ENCODE measurements at places on chromosomes 7 and 10.

DNA sequence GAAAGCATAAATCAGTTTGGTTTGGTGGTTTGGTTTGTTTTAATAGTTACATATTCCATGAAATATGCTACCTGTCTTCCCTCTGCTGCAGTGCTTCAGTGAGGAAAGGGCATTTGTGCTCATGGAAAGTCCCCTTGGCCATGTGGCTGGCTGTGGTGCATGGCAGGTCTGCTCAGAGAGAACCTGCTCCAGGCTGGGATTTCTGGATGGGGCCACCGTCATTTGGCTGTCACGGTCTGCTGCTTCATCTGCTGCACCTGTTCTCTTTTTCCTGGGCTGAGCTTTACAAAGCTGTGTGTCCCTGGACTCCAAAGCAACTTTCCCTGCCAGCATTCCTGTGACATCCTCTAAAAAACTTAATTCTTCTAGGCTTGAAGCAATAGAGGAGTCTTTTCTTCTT is 8.9 kb downstream of the CDK14 start:
- peak; percentile 83 for DNase-seq

DNA sequence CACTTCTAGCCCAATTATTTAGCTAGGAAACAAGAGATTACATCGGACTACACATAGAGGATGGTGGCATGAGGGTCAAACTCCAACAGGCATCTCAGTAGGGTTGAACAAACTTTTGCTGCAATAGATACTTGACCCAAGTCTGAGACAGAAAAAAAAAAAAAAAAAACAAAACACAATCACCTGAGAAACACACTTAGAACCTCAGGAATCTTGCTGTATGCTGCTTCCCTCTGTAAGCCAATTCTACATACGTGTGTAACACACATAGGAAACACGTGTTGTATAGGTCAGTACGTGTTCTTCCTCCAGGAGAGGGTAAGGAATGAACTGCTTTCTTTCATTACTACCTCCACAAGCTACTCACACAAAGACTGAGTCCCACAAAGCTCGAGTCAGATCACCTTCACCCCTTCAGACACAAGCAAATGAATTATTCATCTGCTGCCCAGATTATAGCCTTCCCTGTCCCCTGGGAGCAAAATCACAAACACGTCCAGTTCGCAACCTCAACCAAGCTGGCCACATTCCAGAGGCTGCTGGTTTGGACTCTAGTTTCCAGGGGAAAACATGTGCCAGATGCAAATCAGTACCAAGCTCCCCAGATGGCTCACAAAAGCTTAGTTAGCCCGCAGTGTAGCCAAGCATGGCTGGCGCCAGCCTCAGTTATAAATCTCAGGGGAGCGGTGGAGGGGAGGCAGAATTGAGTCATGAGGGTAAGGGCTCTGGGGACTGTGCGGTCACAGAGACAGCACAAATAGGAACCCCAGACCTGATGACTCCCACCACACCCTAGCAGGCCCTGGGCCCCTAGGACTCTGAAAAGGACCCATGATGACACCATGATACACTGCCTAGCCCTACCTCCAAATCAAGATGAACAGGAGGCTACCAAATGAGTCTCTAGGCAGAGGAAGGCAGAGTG is 15.1 kb downstream of the PSAP start:
- DNase-seq, result no peak

DNA sequence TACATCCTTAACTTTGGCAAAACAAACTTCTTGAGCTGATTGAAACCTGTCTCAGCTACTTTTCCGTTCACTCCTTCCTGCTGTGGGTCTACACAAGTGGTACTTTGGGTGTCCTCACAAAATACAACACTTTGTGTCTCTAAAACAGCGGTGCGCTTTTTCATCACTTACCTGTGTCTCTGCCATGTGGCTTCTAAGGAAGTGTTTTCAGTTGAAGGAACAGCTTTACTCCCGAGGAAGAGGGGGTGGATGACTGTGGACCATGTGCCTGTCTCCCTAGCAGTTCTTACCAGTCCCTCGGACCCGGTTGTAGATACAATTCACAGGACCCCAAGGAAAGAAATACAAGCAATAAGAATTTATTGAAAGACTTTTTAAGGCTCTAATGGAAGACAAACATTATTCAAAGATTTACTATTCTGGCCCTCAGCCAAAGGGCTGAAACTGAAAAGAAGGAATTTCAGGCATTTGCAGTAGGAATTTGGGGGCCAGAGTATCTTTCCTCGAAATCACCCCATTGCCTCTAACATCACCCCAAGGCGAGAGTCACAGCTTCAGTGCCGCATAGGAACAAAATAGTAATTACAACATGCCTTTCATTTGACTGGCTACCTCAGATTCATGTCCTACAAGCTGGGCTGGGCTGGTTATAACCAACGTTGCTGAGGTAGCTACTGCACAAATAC is 246.3 kb downstream of the ACTR3B start:
- no peak for DNase-seq

- peak; percentile 8 for DNase-seq
Observed at GRCh38 chr10:43409385-43410109, 561 bp upstream of the HNRNPF start.

DNA sequence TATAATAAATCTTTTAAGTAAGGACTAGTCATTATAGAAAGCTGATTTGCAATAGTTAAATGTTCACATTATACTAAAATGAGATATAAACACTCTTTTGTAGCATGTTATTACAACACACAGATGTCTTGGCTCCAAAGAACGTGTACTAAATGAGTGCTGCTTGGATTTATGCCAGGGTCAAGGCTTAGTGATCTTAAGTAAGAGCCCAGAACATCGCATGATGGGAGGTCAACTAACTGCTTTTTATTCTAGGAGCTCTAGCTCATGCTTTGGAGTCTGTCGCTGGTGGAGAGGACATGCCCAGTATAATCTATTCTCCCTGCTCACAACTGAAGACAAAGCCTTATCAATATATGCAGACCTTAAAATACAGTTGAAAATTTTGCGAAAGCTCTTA is 315.1 kb downstream of the BBS9 start:
- no peak for DNase-seq

GRCh38 chr10:31194986-31195385 is 124.0 kb upstream of the ZEB1 start:
- DNase-seq, result no peak

GRCh38 chr7:121521711-121522400 is 125.7 kb upstream of the FAM3C start:
- DNase-seq, result no peak

- DNase-seq, result no peak
Observed at GRCh38 chr10:44881649-44882048, 29.5 kb upstream of the TMEM72 start.

DNA sequence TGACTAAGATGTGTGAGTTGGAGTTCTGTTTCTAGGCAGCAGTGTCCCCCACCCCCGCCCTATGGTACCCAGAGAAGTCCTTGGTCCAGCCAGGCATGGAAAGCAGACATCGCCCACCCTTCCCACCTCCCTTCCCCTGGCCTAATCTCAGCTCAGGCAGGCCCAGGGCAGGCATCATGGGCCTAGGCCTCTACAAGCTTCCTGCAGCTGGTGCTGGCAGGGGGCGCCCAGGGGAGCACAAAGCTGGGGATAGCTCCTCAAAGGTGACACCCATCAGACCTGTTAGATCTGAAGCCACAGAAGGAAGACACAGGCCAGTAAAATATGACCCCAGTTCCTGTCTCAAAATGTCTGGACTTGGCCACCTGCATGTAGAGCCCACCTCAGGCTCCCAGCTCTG is 18.9 kb upstream of the UNC5B start:
- no peak for DNase-seq

- DNase-seq, result no peak
Observed at GRCh38 chr7:116500078-116500853, 728 bp downstream of the CAV2 start.

DNA sequence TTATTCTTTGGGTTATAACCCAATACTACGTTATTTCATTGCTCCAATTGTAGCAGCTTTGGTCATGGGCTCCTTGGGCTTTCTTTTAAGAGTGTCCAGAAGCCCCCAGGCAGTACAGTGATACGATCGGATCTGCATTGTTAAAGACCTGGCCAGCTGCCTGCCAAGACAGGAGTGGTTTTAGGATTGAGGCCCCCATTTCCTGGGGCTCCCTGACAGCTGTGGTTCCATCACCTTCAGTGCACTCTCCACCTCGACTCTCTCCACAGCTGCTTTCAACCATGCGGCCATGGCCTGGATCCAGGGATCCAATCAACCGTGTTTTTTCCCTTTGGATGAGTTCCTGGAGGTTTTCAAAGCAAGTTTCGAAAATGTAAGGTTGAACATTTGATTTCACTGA is 123.4 kb upstream of the BTBD16 start:
- no peak for DNase-seq

DNA sequence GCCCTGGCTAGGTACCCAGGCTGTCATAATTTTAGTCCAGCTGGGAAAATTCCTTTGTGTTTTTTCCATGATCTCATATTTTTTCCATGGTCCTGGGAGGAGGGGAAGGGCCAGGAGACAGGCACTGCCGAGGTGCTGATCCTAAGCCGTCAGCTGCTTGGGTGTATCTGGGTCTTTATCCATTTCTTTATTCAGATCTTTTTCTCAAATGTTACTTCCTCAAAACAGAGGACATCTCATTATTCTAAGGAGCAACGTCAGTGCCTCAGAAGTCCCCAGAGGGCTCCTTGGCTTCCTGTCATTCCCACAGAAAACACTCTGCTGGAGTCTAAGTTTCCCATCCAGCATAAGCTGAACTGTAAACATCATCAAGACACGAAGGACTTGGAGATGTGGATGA is 2.8 kb upstream of the OR6V1 start:
- DNase-seq, result no peak

DNA sequence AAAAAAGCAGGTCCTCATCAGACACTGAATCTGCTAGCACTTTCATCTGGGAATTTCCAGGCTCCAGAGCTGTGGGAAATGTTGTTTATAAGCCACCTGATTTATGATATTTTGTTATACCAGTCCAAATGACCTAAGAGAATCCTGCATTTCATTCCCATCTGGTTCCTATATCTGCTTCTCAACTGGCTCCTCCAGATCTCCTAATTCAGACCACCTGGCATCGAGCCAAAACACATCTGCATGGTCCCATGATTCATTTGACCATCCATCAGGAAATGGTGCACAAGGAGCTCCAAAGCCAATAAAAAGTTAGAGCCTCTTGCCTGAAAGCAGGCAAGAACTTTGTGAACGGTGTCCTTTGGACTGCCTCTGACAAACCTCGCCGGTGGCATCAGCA is 108.9 kb downstream of the IPMK start:
- no peak for DNase-seq

- no peak for DNase-seq
Observed at GRCh38 chr7:117067340-117067739, 114.0 kb downstream of the ST7 start.

DNA sequence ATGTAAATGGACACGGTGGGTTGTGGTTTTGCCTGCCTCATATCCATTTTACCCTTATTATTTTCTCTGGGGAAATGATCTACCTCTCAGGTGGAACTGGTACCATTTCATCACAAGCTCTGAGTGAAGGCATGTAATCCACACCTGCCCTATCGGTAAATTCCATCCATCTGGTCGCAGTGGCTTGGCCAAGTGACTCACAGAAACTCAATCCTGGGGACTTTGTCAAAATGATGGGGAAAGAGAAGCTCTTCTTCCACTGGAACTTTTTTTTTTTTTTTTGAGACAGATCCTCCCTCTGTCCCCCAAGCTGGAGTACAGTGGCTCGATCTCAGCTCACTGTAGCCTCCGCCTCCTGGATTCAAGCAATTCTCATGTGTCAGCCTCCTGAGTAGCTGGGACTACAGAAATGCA is 48.2 kb upstream of the ANKRD1 start:
- no peak for DNase-seq

DNA sequence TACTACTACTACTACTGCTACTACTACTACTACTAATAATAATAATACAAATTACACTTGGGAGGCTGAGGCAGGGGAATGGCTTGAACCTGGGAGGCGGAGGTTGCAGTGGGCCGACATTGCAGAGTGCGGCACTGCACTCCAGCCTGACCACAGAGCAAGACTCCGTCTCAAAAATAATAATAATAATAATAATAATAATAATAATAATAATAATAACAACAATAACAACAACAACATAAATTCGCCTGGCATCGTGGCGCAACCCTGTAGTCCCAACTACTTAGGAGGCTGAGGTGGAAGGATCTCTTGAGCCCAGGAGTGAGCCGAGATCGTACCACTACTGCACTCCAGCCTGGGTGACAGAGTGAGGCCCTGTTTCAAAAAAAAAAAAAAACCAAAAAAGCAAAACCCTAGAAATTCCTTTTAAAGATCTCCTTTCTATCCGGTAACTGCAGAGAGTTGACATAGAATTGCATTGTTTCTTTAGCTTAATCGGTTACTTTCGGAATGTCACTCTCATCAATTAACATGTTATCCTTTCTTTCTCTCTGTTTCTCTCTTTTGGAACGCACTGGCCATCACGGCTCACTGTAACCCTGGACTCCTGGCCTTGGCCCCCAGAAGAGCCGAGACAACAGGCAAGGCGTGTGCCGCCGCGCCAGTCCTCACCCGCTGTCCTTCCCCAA is 972 bp downstream of the PHYH start:
- DNase-seq, result no peak

- DNase-seq, result no peak
Observed at GRCh38 chr10:26622891-26623290, 74.6 kb upstream of the PDSS1 start.

Measured in NCI-H2029 (cell line).